Adrenal gland (tissue), 19 donors: ENCODE measurements at places on chromosomes 16 and 17. TPM values are rescaled to one million over a fixed set of nuclear protein-coding genes. Genes with fewer than 3 reads are reported as not detected.
A peak's percentile ranks its signal among the peaks of the same experiment; 100 is the strongest.

DNA sequence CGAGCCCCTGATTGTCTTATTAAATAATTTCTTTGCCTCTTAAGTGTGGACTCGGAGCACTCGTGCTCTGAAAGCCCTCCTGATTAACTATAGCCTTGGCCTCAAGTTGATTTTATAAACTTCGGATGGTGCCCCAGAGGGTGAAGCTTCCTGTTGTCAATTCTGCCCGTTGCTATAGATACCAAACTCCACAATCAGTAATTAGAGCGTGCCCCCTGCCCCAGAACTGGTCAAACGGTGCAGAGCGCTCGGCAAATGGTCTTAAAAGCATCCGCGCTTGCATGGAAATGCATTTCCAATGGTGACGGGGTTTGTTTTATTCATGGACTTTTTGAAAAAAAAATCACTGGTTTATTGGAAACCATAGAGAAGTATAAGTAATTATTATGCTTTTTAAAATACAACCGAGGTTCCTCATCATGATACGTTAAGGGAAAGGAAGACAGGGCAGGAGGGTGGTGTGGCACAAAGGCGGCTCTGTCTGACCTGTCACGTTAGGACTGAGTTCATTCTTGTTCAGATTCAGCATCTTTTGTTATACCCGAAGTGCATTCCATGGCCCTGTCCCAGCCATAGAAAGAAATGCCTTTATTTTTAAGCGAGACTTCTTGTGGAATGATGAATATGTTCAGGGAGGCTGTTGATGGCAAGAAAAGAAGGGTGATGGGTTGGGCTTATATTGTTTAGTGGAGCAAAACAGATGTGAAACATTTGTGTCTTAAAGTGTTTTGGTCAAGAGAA lies 476.4 kb downstream of the MAF start:
- no peaks in the 10 kb centered on the region for H3K27me3 ChIP-seq
- no peaks in the 10 kb centered on the region for H3K4me1 ChIP-seq
- DNase-seq, result no peak
- no peak overlapping the region for H3K27ac ChIP-seq

- no peaks in the 10 kb centered on the region for H3K36me3 ChIP-seq
- DNase-seq, result peak; percentile 81
- no peaks in the 10 kb centered on the region for H3K27me3 ChIP-seq
- peaks cover 22% of the 10 kb centered on the region for H3K4me1 ChIP-seq
- H3K4me3 ChIP-seq, result no peak overlapping the region
These were observed 12.9 kb downstream of the VASN start for GRCh38 chr16:4384509-4384942.

GRCh38 chr16:31819386-31819785 lies 54.2 kb upstream of the ZNF267 start:
- DNase-seq, result no peak
- H3K4me3 ChIP-seq, result no peak overlapping the region
- no peak overlapping the region for H3K27ac ChIP-seq
- H3K4me1 ChIP-seq, result no peaks in the 10 kb centered on the region
- peaks cover 10% of the 10 kb centered on the region for H3K27me3 ChIP-seq
- H3K36me3 ChIP-seq, result no peaks in the 10 kb centered on the region

Gene KRT12
- not detected for polyA plus RNA-seq

Gene TXNL4B
- polyA plus RNA-seq, result 14.3 TPM
